ENCODE measurements at places on chromosomes 11 and 22. TPM values are rescaled to one million over a fixed set of nuclear protein-coding genes. Genes with fewer than 3 reads are reported as not detected.
A peak's percentile ranks its signal among the peaks of the same experiment; 100 is the strongest.

GRCh38 chr11:11860103-11860979, 18.6 kb downstream of the USP47 start:
- peak; percentile 11 for DNase-seq

DNA sequence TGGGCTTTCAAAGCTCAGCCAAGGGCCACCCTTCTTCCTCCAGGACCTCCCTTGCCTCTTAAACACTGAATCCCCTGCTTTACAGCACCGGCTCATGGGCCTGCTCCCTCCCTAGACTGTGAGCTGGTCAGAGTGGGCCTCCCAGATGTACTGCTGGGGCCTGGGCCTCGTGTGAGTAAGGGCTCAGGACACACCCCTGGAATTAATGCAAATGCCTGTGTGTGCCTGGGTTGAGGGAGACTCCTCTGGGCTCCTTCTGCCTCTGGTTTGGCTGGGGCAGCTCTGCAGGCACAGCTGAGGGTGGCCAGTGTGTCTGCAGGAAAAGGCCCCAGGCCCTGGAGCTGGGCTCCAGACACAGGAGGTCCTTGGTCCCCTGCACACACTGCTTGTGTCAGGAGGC, 24.2 kb downstream of the ALX4 start:
- DNase-seq = no peak

- no peak for DNase-seq
Measured at GRCh38 chr22:25083807-25084200, 115.9 kb upstream of the CRYBB3 start.

Gene PRRG4
- 3.1 TPM for total RNA-seq

Gene TMEM45B
- total RNA-seq = not detected

Gene ALKBH3
- total RNA-seq = 76.6 TPM

All from A172 (cell line).